ENCODE measurements at places on chromosomes 6 and 20. TPM values are rescaled to one million over a fixed set of nuclear protein-coding genes. Genes with fewer than 3 reads are reported as not detected.

- DNase-seq: no peak
Measured at GRCh38 chr6:134636186-134636799, 313.6 kb downstream of the ALDH8A1 start.

- no peak for DNase-seq
Measured at GRCh38 chr6:19554356-19555225, 282.6 kb upstream of the ID4 start.

ADGRF1 gene
- 256 TPM for total RNA-seq

DNA sequence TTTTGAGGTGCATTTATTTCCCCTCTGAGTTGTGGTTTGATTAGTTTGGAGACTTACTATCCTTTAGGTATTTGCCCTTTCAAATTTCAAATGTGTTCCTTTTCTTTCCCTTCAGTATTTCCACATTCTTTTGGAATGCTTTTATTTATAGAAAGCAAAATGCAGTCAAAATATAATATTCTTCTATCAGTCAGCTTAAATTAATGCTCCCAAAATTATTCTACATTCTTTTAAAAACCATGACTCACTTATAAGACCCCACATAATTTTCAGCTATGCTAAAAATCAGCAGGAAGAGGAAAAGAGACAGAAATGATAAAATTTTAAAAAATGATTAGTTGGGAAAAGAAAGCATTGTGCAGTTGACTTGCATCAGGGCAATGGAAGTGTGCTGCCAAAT is 180.0 kb upstream of the SMLR1 start:
- no peak for DNase-seq

DNA sequence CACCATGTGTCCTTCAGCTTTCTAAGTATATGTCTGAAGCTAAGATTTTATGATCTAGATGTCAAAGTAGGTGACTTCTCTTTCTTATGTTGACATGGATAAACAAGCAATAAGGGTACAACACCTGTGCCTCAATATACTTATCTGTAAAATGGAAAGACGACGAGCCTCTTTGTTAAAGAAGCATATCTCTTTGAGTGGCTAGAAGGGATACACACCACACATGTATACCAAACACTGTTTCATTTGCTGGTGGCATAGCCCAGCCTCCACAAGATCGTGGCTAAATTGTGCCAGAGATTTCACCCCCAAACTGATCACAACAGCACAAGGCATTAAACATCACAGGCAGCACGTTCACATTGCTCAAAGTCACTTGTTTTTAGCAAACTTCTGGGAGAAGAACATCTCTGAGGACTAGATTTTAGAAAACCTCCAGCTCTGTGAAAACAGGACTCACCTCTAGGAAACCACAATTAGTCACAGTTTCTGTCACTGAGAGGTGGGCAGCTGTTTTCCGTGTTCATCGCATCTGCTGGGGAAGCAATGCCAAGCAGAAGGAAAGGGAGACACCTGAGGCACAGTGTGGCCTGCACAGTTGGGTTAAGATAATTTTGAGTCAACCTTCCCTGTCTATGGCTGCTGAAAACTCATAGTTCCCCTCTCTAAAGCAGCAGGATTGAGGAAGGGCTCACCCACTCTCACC is 263.0 kb upstream of the PLCB4 start:
- DNase-seq: no peak

- no peak for DNase-seq
Measured at GRCh38 chr6:137236581-137237355, 17.6 kb upstream of the IFNGR1 start.

C4A gene
- 20.8 TPM for total RNA-seq

EPHA7 gene
- 1.6 TPM for total RNA-seq

SLC17A1 gene
- total RNA-seq: not detected

GRCh38 chr6:160519603-160520042 is 144.5 kb downstream of the LPA start:
- DNase-seq: no peak

BANF2 gene
- total RNA-seq: not detected

KIF25 gene
- total RNA-seq: not detected

DNA sequence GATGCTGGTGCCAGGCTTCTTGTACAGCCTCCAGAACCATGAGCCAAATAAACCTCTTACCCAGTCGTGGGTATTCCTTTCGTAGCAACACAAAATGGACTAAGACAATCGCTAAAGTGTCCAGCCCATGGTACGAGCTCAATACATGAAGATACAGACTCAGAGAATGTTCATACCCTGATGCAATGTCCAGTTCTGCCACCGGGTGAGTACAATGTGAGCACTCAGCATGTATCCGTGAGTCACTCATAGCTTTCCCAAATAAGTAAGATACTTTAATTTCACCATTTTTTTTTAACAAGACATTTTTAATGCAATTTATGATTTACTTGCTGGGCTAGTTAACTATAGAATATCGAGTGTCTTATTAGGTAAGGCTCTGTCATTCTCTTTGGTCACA is 26.7 kb upstream of the PDE10A start:
- no peak for DNase-seq

DNA sequence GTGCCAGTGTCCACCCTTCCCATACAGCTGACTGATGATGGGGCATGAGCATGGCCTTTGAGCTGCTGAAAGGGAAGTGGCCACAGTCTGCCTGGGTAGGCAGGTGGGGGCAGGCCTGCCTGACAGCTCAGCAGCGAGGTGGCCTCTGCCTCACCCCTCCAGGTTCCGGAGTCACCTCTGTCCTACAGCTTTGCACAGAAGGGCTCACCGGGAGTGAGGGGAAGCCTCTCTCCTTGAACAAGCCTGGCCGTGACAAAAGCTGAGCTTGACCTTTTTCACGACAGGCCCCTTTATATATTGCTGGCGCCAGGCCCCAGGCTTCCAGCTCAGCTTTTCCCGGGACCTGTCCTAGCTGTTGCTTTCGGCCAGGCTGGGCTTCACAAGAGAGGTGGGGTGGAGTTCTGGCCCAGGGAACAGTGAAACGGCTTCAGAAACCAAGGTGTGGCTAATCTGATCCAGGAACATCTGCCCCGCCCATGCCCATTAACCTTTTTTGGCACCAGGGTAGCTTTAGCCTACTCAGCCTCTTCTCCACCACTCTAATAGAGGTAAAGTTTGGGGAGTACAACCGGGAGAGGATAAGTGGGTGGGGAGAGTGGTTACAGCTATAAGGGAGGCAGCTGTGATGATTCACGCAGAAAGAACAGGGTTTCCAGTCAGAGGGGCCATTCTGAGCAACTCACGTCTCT is 42.9 kb downstream of the C6orf132 start:
- peak; percentile 74 for DNase-seq

DNA sequence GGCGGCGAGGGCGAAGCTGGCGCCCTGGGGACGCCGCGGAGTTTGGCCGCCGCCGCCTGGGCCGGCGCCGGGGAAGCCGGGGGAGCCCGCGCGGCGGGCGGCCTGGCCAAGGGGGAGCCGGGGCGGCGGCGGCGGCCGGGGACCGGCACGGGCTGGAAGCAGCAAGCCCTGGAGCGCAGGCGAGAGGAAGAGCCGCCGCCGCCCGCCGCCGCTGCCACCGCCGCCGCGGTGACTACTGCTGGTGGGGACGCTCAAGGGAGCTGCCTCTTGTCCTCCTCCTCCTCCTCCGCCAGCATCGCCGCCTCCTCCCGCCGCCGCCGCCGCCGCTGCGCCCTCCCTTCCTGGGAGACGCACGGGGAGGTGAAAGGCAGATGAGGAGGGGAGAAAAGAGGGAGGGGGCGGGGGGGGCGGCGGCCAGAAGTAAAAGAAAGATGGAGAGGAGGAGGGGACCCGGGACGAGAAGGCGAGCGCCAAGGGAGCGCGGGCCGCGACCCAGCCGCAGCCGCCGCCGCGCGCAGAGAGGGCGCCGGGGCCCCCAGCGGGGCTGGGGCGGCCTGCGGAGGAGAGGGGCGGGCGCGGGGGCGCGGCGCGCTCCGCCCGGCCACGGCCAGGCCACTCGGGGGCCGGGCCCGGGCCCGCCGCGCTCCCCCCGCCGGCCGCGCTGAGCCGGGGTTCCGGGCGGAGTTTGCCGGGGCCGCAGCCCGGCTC is 846 bp downstream of the PDE10A start:
- peak; percentile 56 for DNase-seq

DNA sequence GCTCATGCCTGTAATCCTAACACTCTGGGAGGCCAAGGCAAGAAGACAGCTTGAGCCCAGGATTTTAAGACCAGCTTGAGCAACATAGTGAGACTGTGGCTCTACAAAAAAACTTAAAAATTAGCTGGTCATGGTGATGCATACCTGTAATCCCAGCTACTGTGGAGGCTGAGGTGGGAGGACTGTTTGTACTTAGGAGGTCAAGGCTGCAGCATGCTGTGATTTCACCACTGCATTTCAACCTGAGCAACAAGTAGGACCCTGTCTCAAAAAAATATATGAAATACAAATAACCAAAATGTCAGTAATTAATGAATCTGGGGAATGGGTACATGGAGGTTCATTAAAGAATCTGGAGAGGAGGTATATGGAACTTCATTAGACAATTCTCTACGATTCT is 9.9 kb downstream of the FKBP5 start:
- DNase-seq: no peak

ELOVL4 gene
- total RNA-seq: 1.6 TPM

- no peak for DNase-seq
Measured at GRCh38 chr6:154619146-154619545, 108.7 kb upstream of the CNKSR3 start.

DNA sequence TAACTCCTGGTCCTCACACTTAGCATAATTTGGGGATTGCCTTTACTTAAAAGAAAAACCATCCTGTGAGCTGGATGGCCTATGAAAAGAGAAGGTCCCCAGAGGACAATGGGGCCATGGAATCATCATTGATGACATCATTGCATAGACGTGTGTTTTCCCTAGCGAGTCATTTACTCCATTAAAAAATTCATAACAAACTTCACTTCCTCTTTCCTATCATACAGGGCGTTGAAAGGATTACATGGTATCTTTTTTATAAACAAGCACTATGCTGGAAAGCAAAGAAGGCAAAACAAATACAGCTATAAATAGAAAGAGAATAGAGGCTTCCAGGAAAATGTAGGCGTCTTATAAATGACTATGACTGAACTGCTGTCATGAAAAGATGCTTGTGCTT is 11.3 kb upstream of the COL12A1 start:
- no peak for DNase-seq

GRCh38 chr6:137661601-137662000 is 167.4 kb upstream of the OLIG3 start:
- DNase-seq: peak; percentile 20

GRCh38 chr6:167127785-167128531 is 5.1 kb downstream of the CCR6 start:
- no peak for DNase-seq

DNA sequence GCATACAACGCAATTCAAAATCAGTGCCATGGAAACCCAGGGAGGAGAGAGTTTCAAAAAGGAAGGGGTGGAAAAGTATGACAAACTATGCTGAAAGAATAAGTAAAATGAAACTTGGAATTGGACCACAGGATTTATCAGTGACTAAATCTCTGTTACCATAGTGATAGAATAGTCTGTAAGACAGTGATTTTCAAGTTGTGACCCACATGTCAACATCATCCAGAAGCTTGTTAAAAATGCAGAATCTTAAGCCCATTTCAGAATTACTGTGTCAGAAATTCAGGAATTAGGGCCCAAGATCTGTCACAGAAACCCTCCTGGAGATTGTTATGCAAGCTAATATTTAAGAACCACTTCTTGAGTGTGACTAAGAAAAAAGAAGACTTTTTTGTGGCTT is 417.7 kb upstream of the JAG1 start:
- no peak for DNase-seq

DNA sequence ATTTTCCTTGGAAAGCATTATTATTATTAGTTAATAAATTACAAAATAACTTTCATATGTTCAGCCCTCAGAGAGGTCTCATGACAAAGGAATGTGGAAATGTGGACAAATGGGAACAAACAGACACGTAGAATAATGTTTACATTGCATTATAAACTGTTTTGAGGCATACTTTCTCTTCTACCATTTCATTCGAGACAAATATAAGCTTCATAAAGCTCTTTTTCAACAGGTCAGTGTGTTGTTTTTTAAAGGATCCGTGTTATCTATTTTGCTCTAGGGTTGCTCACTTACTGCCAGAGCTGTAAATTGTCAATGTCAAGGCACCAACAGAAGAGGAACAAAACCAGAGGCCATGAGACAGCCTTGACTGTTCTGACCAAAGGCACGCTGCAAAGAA is 256.8 kb downstream of the PHACTR1 start:
- no peak for DNase-seq

- DNase-seq: no peak
Measured at GRCh38 chr6:136087986-136088385, 162.1 kb downstream of the MTFR2 start.

IER3 gene
- total RNA-seq: 458 TPM

DNA sequence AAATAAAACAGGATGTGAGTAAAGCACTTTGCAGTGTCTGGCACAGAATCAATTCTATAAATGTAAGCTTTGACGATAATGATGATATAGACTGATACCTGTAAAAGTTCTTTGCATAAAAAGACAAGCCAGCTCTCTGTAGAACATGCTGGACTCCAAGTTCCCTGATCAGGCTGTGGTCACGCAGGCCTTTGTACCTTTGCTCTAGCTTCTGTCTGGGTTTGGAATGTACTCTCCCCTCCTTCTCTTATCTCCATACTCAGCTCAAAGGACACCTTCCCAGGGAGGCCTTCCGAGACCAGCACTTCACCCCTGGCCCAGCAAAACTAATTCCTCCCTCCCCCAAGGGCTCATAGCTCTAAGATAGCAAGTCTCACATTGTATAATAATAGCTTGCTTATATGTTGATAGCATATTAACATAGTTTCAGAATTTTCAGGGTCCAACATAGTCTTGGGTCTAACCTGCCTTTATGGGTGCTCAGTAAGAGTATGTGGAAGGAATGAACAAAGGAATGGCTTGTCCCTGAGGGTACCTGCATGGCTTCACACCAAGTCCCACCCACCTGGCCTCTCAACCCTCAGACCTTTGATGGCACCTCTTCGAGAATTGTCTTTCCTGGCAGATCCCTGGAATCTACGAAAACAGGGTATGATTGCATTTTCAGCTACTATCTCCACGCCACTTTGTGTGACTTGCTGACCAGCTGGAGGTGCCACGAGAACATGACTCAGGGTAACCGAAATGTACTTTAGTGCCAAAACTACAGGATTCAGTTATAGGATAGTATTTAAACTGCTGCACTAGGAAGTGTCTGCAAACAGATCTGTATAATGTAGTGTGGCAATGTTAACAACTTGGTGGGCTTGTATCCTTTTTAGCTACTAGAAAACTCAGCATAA is 41.7 kb upstream of the PIM1 start:
- no peak for DNase-seq

GRCh38 chr6:106381881-106382280 is 21.4 kb downstream of the CRYBG1 start:
- peak; percentile 51 for DNase-seq

DNA sequence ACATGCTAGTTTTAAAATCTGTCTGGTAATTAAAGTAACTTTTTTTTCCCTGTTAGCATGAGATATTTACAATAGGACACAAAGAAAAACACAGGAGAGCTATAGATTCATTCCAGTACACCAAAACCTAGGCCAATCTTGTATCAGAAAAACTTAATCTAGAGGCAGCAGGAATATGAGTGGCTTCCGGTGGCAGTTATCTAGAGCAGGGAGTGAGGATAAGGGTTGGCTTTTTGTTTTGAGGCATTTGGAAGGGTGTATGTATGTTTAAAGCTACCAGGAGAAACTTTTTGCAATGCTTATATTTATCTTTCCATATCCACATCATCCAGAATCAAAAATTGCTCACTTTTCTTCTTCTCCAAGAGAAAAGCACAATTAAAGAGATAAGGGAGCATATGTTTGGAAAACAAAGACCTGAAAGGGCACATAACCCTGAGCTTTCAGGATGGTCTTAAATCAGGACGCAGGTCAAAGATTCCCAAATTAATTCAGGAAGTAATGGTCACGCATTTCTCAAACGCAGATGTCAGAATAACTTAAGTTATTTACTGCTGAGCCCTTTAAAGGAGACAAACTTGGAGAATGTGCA is 13.1 kb downstream of the TFAP2A start:
- DNase-seq: no peak

- no peak for DNase-seq
Measured at GRCh38 chr20:61026731-61027130, 225.3 kb upstream of the CDH4 start.
